Fibroblast of skin of left quadriceps (primary cell): ENCODE measurements at places on chromosomes 4 and X.

DNA sequence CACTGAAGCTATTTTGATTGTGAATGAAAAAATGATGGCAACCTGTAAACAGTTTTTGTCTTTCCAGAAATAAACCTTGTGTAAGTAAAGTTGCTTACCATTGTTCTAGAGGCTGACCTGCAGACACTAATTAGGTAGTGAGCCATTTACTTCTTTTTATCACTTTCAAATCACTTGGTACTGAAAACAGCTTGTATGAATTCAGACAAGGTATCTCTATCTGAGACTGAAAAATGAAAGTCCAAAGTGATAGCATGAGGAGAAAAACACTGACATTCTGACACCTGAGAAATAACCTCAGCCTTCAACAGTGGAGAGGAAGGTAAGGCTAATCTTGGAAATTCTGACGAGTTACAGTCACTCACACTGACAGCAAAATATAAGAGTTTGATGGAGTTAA is 238.8 kb downstream of the GPC3 start:
- DNase-seq, result no peak

DNA sequence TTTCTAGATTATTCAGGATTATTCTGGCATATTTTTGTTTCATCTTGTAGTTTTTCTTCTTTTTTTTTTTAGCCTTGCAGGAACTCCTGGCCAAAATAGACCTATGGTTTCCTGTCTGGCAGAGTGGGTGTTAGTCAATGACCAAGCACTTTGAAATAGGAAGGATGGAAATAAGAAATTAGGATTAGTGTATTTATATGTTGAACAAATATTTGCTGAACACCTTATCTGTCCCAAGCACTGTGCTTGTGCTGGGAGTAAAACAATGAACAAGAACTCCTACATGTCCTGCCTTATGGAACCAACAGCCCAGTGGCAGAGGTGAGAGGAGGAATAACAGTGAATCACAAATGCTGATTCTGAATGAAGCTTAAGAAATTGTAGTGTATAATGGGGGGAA is 4.5 kb downstream of the MMRN1 start:
- DNase-seq, result no peak

GRCh38 chrX:16975233-16975632 is 28.8 kb downstream of the REPS2 start:
- no peak for DNase-seq

DNA sequence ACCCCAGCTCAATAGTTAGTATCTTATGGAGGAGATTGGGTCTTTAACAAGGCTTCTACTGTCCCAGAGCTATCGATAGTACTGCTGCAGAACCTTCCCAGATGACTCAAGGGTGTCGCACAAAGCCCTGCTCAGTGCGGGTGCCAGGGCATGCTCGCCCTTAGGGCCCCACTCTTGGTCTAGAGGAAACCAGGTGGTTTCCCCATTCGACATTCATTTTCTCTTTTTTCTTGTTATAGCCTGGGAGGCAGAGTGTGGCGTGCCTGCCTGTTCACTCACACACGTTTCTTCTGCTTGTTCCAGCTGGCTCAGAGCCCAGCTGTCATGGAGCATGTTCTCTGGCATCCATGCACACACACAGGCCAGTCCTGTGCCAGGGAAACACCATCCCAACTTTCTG is 144.5 kb downstream of the SMIM20 start:
- no peak for DNase-seq

DNA sequence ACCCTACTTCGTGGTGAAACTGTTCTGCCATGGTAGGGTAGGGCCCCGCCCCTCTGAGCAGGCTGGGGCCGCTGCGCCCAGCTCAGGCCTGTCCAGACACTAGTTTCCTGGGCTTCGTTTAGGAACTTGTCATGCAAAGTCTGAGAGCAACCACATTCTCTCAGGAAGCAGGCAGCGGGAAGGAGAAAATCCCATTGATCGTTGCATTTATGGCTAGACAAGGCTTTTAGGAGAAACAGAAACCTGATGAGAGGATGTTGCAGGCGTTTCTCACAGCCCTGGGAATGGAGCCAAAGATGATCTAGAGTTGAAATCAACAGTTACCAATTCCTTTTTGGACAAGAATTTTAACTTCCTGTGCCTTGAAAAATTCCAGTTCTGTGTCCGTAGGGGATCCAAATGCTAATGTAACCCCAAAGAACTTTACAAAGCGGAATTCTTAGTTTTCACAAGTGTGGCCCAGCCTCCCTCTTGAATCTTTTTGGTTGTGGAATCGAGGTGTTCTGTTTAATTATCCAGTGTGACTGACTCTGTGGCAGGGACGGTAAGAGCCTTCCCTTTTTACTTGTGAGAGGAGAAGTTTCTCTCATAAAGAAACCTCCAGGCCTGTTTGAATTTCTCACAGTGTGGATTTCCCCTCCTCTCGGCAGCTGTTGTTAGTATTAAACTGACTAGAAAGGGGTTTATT is 4.5 kb upstream of the CXCL9 start:
- peak; percentile 67 for DNase-seq

DNA sequence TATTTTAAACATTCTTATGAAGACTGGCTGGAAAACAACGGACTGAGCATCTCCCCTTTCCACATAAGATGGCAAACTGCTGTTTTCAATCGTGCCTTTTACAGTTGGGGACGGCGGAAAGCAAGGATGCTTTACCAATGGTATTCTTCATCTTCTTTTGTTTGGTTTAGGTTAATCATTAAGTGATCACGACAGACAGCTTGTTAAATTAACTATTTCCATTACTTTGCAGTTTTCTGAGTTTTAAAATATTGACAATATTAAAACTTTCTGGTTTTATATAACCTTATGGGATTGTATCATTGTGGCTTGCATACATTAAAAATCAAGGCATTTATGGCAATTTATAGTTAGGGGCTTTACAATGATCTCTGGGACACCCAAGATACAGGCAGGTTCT is 3.8 kb downstream of the MBTPS2 start:
- DNase-seq, result no peak

GRCh38 chrX:40418146-40418812 is 162.5 kb upstream of the ATP6AP2 start:
- DNase-seq, result no peak

GRCh38 chr4:8427761-8428287 is 12.7 kb downstream of the ACOX3 start:
- DNase-seq, result no peak

- peak; percentile 25 for DNase-seq
Observed at GRCh38 chr4:154205471-154205870, 286.1 kb downstream of the DCHS2 start.

- no peak for DNase-seq
Observed at GRCh38 chr4:68445111-68445510, 2.2 kb upstream of the TMPRSS11E start.
